Chondrocyte (in vitro differentiated cells): ENCODE measurements at places on chromosomes 5 and 9.

DNA sequence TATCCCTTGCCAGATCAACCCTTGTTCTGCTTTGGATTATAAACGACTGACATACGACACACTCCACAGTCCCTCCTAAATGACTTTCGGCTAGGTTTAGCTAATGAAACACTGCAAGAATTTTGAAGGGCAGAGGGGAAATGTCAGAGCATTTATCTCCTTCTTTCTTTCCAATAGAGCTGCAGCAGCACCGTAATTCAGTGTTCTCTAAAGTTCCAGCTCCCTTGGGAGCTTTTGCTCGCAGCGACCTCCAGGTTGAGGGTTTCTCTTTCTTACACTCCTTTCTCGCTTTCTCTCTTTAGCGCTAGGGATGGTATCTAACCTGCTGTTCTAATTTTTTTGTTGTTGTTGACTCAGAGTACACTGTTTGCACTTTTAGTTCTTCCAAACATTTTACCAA lies 467.1 kb upstream of the ST8SIA4 start:
- no peak for DNase-seq

DNA sequence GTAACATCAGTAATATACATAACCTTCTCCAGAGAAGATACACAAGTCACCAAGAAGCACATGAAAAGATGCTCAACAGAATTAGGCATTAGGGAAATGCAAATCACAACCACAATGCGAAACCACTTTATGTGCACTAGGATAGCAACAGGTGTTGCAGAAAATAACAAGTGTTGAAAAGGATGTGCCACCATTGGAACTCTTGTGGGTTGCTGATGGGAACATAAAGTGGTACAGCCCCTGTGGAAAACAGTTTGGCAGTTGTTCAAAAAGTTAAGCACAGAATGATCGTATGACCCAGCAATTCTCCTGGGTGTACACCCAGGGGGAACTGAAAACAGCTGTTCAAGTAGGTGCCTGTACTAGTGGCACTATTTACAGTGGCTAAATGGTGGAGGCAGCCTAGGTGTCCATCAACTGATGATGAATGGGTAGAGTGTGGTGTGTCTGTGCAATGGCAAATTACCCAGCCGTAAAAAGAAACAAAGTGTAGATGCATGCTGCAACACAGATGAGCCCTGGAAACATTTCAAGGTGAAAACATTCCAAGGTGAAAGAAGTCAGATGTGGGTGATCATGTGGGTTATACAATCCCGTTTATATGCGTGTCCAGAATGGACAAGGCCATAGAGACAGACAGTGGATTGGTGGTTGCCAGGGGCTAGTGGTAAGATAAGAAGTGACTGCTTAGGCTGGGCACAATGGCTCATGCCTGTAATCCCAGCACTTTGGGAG lies 27.2 kb downstream of the CCDC69 start:
- no peak for DNase-seq

DNA sequence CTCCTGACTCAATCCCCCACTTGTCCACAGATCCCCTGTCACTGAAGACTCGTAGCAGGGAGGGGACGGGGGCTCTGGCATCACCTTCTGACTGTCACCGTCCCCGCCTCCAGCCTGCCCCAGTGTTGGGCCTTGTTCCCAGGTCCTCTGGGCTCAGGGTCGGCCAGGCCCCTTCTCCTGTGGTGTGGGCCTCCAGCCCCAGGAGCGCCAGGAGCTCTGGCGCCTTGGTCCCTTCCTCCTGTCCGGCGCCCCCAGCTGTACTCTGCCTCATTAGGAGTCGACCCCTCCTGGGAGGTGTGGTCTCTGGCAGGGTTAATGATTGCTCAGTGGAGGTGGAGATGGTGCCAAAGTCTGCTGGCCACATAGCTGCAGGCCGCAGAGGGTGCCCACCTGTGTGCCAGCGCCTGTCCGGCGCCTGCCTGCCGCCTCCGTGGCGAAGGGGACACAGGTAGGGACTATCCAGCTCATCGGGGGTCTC lies at the start of gene CDHR2:
CDHR2 (plus strand) TSS at position 376 of the 478 bp plus-strand sequence. CDS start 16,011 bp downstream, outside the sequence.
- no peak for DNase-seq

- DNase-seq = no peak
Measured at GRCh38 chr5:131635684-131636572, 899 bp upstream of the RAPGEF6 start.
